ENCODE measurements at places on chromosomes 1 and 21.
A peak's percentile ranks its signal among the peaks of the same experiment; 100 is the strongest.

DNA sequence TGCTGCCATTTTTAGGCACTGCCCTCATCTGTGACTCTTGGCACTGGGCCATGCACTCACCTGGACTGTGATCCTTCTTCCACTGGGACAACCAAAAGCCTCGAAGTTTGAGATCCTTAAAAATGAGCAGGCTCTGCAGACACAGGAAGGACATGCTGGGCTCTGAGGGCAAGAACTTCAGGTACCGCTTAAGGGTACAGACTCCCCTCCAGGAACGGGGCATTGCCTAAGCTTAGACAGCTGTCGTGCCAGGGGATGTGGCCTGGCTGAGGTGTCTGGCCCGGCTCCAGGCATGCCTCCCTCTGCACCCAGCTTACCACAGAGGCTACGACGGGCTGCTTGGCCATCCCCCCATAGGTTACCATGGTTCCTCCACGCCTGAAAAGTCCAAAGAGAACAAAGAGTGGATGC, 14.2 kb upstream of the SRSF4 start:
- DNase-seq: no peak

- no peak for DNase-seq
Observed at GRCh38 chr1:225981714-225982113, 17.4 kb downstream of the SDE2 start.

DNA sequence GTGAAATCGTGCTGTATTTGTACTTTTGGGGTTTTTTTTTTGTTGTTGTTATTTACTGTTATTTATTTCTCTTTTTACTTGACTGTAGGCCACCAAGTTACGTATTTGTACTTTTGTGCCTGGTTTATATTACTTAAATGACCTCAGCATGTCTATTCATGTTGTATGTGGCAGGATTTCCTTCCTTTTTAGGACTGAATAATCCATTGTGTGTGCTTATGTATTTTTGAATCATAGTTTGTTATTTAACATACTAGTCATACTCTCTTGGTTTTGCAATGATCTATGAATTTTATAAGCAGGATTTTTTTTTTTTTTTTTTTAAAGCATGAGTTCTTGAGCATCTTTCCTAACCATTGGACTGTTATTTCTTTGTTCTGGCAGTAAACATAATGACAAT, 51.2 kb downstream of the RNF2 start:
- no peak for DNase-seq

DNA sequence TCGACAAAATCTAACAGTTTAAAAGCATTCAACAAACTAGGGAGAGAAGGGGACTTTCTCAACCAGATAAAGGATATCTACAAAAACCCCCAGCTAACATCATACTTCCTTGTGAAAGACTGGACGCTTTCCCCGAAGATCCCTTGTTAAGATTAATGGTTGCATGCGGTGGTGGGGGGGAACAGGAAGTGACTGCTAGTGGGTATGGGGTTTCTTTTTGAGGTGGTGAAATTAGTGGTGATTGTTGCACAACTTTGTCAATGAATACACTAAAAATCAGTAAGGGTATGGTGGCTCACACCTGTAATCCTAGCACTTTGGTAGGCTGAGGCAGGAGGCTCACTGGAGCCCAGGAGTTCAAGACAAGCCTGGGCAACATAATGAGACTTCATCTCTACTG, 26.9 kb upstream of the EYA3 start:
- DNase-seq: no peak

DNA sequence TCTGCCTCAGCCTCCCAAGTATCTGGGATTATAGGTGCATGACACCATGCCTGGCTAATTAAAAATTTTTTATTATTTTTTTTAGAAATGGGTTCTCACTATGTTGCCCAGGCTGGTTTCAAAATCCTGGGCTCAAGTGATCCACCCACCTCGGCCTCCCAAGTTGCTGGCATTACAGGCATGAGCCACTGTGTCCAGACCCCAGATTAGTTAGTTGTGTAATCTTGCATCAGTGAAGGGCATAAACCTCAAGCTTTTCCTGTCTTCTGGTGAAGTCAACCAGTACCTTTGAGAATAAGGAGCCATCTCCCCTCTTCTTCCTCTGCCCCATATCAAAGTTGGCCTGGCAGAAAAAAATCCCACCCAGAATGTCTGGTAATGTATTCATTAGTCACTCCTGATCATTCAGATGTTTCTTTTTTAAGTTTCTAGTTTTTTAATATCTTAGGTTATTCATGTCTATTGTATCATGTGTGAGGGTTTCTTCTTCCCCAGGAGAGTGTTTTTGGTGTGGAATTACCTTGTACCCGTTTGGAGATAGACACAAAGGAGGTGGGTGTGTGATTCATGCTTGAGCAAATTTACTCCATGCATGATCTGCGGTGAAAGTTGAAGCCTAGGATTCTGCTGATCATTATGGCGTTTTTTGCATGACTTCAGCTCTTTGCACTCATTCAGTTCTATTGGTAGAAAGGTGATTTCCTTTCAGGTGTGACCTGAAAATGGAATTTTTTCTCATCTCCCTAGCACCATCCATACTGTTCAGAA, 144.0 kb downstream of the FMN2 start:
- DNase-seq: no peak

DNA sequence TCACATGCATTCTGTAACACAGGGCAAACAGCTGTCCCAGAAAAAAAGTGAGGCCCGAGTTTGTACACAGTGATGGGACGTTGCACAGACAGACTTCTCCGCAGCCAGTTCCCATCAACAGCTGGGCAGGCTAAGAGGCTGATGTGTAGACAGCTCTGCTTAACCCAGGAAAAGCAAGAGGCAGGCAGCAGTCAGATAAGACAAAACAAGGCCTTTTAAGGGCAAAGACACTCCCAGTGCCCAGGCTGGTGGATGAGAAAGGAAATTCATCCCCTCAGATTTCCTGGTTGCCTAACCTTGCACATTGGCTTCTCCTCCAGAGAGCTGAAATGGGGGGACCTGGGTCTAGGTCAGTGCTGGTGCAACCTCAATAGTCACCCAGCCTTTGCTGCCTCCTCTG, 17.2 kb upstream of the PHLDA3 start:
- no peak for DNase-seq

DNA sequence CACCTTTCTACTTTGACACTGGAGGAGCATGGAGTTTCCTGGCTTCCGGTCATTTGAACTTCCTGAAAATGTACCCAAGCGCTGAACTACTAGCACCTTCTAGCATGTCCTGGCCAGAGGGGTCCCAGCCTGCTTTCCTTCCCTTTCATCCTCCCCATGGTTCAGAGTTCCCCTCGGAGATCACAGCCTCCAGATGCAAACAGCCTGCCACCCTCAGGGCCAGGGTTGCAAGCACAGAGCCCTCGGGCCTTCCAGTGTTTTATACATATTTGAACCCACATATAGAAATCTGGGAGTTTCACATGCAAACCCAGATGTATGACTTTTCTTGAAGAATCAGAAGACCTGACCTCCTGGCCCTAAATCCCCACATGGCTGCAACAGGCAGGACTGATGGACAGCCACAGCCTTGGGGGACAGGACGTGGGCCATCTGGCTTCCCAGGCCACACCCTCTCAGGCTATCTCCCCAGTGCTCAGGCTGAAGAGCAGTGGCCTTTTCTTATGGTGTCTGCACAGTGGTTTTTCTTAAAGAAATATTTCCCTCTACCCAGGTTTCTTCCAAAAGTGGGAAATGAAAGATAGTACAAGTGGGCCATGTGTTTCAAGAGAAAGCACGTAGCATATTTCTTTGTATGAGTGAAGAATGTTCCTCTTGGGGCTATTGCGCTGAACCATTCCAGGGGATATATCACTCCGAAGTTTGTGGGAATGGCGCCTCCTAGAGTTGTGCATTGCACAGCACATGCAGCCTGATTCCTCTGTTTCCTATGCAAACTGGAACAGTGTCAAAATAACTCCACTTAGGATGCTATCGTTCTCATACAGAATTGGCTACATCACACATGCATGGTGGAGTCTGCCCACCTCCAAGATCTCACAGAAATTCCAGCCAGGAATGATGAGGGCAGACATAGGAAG, 232.0 kb upstream of the VAMP3 start:
- no peak for DNase-seq

GRCh38 chr1:201539561-201540431, 869 bp downstream of the NAV1 start:
- DNase-seq: peak; percentile 93

- DNase-seq: peak; percentile 62
Observed at GRCh38 chr1:36203554-36204346, 20.5 kb upstream of the THRAP3 start.

- no peak for DNase-seq
Observed at GRCh38 chr1:241419986-241420385, 63.0 kb upstream of the RGS7 start.

DNA sequence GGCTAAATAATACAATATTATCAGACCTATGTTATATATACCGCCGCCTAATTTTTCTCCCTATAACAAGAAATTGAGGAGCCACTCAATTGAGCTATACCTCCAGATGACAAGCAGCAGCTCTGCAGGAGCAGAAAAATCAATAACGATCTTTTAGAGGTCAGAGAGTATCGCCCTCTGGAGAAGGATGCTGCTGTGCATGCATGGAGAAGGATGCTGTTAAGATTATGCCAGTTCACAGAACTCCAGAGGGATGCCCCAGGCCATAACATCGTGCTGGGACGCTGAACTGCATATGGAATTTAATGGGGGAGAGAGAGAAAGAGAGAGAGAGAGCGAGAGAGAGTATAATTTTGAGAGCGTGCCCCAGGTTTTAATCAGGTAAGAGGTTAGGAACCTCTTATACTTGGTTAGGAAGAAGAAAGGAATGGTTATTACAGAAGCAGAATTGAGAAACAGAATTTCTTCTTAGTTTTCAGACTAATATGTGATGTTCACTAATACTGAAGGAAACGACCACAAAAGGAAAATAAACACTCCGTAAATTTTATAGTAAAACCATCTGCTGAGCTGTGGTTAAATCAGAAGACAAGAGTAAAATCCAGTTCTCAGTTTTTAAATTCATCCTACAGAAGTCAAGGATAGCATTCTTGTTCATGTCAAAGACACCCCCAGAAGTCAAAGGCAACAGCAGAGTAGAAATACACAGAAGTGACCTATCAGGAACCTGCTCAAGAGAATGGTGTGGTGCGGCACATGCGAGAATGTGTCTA, 111.1 kb downstream of the SMYD2 start:
- DNase-seq: no peak

GRCh38 chr1:166903232-166903631, 27.2 kb upstream of the TADA1 start:
- no peak for DNase-seq

DNA sequence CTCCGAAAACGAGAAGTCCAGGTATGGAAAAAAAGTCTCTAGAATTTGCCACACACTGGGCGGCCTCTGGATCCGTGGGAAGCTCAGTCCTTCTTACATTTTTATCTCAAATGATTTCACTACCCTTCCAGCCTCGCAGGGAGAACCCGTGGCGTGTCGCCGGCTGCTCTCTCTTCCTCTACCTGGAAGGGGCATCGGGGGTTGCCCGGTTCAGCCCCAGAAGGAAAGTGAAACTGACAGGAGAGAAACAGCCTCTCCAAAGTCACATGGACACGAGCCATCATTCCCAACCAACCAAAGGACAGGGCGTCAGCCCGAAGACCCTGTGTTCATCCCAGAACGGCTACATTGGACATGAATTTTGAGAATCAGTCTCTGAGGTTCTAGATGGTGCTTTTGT, 182.5 kb downstream of the ADSS2 start:
- no peak for DNase-seq

- no peak for DNase-seq
Observed at GRCh38 chr1:219359126-219359525, 185.4 kb downstream of the LYPLAL1 start.

DNA sequence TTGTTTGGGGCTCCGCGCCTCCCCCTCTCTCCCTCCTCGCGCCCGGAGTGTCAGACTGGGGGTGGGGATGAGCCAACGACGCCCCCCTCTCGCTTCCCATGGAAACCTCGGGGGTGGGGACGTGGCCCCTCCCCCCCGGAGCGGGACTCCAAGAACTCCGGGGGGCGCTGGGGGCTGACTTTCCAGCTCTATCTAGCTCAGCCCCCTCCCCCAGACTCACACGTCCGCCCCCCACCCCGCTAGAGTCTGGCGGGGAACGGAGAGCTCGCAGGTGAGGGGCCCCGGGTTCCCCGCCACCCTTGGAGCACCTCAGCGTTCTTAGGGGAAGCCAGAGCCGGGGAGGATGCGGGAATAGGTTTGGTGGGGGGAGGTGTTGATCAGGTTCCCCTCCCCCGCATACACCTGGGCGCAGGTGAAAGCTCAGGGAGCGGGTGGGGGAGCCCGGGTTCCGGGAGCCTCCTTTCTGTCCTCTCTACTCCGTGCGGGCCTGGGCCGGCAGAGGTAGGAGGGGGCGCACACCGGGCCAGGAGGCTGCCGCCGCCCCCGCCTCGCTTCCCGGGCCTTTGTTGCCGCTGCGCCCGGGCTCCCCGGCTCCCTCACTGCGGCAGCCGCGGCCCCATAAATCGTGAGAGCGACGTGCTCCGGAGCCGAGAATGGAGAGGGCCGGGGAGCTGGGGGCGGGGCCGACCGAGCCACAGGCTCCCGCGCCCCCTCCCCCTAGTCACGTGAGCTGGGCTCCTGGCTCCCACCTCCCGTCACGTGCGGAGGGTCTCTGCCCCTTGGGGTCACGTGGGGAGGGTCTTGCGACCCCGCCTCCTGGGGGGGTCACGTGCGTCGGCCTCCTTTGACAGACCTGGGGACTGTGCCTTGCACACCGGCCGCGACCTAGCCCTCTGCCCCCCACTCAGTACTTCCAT, 1.9 kb downstream of the EFNA3 start:
- no peak for DNase-seq

GRCh38 chr1:27220096-27220495, 14.3 kb upstream of the WDTC1 start:
- DNase-seq: no peak

DNA sequence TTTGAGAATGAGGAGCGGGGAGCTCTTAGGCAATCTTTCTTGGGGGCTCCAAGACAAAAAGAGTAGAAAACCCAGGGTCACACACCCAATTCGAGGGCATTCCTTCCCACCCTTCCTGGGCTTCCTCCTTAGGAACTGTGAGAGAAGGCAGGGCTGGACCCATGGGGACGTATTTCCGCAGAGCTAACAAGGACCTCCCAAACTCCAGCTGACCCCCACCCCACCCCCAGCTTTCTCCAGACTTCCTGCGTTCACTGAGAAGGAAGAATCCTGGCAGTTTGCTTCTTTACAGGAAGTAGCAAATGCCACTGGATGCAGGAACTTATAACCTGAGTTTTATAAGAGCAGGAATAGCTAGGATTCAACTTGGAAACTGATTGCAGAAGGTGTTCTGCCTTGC, 2.7 kb upstream of the LHX9 start:
- DNase-seq: no peak

DNA sequence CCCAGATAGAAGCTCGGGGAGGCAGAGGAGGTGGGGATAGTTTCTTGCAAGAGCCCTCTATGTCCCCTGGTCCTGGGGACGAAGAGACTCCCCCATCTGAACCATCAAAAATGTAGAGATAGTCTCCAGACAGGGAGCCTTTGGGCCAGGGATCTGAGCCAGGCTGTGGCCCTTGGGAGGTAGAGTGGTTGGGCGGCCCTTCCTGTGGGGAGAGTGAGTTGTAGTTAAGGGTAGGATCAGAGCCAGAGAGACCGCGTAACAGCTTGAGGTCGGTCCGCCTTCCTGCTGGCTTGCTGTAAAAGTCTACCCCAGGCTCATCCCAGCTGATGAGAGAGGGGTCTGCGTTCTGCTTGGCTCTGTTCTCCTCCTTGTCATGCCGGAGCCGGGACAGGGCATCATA, 25.3 kb downstream of the PIK3C2B start:
- DNase-seq: no peak

- DNase-seq: no peak
Observed at GRCh38 chr1:241917487-241917886, 40.1 kb upstream of the BECN2 start.

Measured in globus pallidus (tissue), 1 donor.